ENCODE measurements at places on chromosomes 3 and 15.

GRCh38 chr3:117548600-117548999, 839.0 kb downstream of the TUSC7 start:
- no peak for DNase-seq

DNA sequence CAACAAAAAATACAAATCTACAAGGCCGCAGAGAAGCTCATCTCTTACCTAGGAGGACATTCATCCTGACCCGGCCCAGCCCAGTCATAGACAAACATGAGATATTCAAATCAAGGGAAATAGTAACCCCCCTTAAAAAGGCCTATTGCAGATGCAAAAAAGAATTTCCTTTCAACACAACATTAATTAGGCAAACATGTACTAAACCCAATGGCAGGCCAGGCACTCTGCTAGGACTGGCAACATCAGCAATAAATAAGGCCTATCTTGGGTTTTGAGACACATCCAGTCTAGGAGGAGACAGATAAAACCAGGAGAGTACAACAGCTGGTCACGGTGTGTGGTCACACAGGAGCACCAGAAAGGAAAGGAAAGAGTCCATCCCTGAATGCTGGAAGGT, 61.4 kb downstream of the ADCY5 start:
- DNase-seq = no peak

- no peak for DNase-seq
Observed at GRCh38 chr3:192215-192929, 4.2 kb upstream of the CHL1 start.

DNA sequence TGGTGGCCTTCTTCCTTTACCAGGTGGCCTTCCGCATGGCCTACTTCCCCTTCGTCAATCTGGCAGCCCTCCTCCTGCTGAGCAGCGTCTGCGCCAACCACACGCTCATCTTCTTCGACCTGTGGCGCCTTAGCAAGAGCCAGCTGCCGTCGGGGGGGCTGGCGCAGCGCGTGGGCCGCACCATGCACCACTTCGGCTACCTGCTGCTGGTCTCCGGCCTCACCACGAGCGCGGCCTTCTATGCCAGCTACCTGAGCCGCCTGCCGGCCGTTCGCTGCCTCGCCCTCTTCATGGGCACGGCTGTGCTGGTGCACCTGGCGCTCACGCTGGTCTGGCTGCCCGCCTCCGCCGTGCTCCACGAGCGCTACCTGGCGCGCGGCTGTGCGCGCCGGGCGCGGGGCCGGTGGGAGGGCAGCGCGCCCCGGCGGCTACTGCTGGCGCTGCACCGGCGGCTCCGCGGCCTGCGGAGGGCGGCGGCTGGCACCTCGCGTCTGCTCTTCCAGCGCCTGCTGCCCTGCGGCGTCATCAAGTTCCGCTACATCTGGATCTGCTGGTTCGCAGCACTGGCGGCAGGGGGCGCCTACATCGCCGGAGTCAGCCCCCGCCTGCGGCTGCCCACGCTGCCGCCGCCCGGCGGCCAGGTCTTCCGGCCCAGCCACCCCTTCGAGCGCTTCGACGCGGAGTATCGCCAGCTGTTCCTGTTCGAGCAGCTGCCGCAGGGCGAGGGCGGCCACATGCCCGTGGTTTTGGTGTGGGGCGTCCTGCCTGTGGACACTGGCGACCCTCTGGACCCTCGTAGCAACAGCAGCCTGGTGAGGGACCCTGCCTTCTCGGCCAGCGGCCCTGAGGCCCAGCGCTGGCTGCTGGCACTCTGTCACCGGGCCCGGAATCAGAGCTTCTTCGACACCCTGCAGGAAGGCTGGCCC, 9.9 kb downstream of the DISP2 start:
- peak; percentile 78 for DNase-seq

GRCh38 chr3:73571238-73571794, 53.4 kb downstream of the PDZRN3 start:
- DNase-seq = no peak
